ENCODE measurements at places on chromosomes 13 and 19. TPM values are rescaled to one million over a fixed set of nuclear protein-coding genes. Genes with fewer than 3 reads are reported as not detected.

DNA sequence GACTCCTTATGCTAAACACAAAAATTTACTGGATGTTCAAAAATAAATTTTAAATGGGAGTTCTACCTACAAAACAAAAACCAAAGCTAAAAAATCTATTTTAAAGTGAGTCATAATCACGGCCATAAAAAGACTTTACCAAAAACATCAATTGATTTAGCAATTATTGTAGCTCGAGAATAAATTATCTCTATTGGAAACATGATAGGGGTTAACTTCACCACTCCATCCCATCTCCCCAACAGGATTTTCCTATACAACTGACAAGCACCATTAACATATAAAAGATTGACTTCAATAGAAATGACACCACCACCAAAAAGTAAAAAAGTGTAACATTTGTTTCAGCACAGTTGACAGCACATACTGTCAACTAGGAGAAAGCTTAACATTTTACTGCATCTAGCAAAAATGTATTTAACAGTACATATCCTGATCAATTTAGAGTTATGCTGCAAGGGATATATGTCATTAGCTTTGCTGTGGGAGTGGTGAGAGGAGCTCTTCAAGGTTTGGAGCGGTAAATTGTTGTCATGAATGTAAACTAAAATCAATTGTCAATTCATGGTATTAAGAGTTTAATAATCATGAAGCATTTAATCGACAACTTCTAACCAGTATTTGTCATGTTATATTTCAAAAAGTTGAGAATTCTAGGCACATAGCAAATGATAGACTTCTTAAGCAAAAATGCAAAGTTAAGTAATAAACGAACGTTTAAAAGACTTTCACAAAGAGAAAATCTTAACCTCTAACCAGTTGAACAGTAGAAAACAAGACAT lies 3.8 kb downstream of the UBL3 start:
- DNase-seq = peak; percentile 49

GRCh38 chr19:30170081-30170480 lies 202.1 kb upstream of the ZNF536 start:
- DNase-seq = no peak

GRCh38 chr19:2727640-2727944 lies 6.4 kb upstream of the DIRAS1 start:
- DNase-seq = peak; percentile 94

Gene NFIX
- 114 TPM for total RNA-seq

GRCh38 chr13:30824651-30825050 lies 81.4 kb upstream of the MEDAG start:
- DNase-seq = no peak

DNA sequence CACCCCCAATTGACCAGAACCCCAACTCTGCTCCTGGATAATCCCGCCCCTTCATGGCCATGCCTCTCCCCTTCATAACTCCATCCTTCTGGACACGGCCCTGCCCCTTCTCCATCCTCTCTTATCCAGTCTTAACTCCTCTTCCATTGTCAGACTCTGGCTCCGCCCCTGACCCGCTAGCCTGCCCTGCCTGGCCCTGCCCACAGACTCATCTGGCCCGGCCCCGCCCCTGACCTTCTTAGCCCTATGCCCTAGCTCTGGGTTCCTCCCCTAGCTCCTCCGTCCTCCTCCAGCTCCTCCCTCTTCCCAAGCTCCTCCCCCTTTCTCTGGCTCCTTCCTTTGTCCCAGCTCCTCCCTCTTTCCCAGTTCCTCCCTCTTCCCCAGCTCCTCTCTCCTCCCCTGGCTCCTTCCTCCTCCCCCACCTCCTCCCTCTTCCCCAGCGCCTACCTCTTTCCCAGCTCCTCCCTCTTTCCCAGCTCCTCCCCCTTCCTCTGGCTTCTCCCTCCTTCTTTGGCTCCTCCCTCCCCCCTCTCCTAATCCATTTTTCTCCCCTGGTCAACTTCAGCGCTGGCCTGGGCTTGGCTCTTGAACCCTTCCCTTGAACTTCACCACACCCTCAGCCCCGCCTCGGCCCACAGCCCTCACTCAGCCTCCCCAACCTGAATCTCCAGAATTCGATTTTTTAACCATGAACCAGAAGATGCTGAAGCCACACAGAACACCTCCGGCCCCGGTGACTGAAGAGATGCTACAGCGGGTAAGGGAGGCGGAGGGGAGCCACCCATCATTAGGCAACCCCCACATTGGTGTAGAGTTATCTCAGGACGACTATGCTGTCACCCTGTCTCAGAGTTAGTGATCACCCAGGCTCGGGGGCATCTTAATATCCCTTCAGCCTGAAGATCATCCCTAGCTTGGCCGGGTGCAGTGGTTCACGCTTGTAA lies 9.2 kb upstream of the ZNF358 start:
- DNase-seq = peak; percentile 88

Data from osteoblast (primary cell).